Hippocampal formation (tissue), 2 donors: ENCODE measurements at places on chromosomes 6 and 20.

GRCh38 chr20:23515250-23515939 lies 24.5 kb downstream of the CST8 start:
- DNase-seq: no peak

DNA sequence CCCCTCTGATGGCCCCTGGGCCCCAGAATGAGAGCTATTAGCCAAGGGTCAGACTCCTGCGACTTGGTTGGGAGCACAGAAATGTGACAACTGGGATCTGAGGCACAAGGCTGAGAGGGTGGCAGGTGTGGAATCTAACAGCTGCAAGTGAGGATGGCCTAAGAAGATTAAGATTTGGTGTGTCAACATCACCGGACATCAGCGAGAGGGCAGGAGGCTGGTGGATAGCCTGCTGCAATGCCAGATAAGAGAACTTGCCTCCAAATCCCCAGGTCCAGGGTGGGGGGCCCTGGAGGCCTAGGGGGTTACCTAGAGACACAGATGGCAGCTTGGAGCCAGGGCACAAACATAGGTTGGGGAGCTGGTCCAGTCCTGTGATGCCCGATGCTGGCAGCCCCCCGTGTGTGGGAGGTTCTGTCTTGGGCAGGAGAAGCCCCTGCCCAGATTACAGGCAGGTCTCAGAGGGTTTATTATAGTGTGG lies 155.8 kb downstream of the GRM4 start:
- DNase-seq: no peak

DNA sequence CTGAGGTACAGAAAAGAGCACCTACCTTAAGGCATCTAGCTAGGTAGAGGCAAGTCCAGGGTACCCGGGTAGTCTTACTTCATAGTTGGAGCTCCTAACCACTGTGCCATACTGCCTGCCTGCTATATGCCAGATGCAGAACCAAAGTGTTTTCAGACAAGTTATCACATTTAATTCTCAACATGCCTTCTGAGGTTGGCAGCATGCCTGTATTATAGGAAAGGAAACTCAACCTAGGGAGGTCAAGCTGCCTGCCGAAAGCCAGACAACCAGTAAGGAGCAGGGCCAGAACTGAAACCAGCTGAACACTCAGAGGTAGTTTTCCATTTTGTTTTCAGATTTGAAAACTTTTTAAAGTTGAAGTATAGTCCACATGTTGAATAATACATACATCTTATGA lies 5.4 kb downstream of the CTNNBL1 start:
- DNase-seq: no peak

- no peak for DNase-seq
Measured at GRCh38 chr6:143251288-143251687, 190.6 kb downstream of the AIG1 start.

DNA sequence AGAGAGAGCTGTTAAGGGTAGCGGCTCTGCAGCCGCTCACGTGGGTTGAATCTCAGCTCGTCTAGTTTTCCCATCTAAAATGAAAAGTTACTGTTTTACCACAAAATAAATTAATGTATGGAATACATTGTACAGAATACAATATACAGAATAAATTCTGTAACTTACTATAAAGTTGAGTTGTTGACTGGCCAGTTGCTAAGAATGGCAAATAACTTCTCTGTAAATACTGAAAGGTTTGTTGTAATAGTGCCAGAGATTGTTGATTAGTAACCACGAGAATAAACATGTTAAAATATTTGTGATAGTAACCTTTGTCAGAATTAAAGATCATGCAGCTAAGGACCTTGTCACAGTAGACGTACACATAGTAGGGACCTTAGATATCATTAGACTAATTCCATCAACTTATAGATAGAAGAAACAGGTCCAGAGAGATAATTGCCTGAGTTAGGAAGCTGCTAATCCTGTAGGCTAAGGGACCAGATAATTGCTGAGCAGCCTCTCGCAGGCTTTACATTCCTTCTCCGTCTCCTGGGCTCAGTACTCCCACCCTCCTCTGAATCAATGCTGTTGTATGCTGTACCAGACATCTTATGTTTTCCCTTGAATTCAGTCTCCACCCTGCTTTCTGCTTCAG lies 544 bp upstream of the NRM start:
- DNase-seq: no peak

- DNase-seq: no peak
Measured at GRCh38 chr6:93235775-93236174, 183.6 kb downstream of the EPHA7 start.

GRCh38 chr6:96948631-96949030 lies 24.1 kb downstream of the KLHL32 start:
- no peak for DNase-seq

DNA sequence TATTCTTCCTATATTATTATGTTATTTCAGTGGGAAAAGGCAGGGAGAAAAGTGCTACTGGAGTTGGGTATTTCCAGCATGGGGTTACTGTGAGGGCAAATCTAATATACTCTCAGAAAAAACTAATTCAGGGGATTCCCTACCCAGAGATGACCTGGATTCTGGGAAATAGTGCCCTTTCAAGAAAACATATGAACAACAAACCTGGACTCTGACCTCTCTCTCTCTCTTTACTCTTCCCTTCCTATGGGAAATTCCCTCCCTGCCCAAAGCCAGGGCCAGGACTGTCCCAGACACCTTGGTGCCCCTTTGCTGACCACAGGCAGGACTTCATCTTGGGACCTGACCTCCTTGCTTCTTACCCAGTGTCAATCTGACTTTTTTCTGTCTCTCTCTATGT lies 1.6 kb upstream of the UBD start:
- DNase-seq: no peak

DNA sequence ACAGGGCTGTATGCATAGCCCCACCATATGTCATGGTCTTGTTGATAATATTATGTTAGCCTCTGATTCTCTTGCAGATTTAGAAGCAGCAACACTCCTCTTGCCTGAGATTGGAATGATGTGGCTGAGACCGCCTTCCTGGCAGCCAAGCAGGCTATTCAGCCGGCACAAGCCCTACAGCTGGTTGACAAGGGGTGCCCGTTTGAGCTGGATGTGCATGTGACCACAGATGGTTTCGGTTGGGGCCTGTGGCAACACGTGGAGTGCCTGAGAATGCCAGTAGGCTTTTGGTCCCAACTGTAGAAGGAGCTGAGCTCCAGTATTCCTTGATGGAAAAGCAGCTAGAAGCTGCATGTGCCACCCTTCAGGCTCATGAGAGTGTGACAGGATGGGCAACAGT lies 303.6 kb upstream of the POU3F2 start:
- no peak for DNase-seq

DNA sequence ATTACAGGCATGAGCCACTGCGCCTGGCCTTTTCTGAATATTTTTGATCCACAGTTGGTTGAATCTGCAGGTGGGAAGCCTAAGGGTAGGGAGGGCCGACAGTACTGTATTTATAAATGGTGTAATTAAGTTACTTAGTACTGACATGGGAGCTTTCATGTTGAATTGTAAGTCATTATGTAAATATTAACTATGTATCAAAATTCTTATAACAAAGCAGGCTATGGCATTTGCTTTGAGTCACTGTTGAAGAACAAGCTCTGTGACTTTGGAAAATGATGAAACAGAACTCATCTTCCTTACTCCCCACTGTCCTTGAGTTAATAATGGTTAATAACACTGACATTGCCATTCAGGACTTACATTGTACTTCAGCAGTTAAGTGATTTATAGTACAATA lies 63.0 kb upstream of the TXNDC5 start:
- DNase-seq: no peak

DNA sequence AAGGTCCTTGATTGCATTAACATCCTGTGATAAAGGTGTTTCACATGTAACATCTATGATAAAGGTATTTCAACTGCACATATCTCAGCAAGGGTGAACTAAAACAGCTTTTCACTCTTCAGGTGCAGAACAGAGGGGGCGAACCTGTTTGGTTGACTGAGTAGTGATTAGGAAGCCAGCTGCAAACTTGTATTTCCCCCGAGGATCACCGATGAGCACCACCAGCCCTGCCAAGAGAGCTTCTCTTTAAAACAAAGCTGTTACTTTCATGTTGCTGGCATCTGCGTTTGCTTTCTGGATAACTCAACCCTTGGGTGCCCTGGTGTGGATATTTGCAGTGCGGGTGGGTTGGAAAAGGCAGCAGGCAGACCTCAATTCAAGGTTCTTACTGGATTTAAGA lies 39.6 kb downstream of the JAG1 start:
- DNase-seq: no peak

DNA sequence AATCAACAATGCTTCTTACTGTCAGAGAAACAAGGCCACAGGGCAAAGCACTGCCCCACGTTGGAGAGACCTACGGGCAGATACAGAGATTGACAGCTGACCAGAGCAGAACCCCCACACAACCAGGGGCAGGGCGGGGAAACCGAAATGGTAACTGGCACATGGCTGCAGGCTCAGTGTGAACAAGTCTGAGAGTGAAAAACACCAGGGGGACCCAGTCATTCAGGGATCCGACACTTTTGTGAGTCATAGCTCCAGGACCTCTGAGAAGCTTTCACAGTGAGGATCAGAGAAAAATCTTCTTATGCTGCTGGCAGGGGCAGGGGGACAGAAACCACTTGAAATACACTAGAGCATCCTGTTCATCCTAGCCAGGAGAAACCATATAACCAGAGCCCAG lies 254.2 kb downstream of the C6orf118 start:
- DNase-seq: no peak

GRCh38 chr6:32974016-32974333 lies 5.6 kb downstream of the BRD2 start:
- DNase-seq: no peak

DNA sequence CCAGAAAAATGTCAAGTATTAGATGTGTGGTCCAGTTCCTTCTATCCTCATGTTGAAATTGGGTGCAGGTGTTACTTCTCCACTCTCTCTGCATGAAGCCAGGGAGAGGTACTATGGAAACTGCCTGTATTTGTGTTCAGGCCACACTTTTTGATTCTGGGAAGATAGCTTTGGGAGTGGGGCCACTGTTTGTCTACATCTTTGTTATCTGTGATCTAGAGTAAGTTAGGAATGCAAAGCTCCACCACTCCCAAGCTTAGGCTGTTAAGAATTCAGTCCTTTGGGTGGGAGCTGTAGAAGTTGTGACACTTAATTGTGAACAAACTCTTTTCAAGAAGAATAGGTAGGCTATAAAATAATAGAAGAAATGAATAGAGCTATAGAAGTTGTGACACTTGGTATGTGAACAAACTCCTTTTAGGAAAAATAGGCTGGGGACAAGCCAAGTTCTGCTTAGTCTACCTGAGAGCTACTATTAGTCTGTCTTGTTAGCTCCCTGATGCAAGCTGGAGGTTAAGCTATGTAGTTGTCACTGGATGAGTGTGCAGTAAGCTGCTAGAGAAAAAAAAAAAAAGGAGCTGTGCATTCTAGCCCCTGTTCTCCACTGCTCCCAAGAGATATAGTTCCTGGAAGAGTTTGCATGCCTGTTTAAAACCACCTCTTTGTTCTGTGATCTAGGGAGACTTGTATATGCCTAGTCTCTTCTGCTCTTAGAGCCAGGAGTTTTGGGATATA lies 7.1 kb upstream of the GFRAL start:
- no peak for DNase-seq

GRCh38 chr6:1609041-1609647 lies 571 bp upstream of the FOXC1 start:
- DNase-seq: no peak

GRCh38 chr6:15536198-15536955 lies 126.5 kb downstream of the DTNBP1 start:
- DNase-seq: no peak

DNA sequence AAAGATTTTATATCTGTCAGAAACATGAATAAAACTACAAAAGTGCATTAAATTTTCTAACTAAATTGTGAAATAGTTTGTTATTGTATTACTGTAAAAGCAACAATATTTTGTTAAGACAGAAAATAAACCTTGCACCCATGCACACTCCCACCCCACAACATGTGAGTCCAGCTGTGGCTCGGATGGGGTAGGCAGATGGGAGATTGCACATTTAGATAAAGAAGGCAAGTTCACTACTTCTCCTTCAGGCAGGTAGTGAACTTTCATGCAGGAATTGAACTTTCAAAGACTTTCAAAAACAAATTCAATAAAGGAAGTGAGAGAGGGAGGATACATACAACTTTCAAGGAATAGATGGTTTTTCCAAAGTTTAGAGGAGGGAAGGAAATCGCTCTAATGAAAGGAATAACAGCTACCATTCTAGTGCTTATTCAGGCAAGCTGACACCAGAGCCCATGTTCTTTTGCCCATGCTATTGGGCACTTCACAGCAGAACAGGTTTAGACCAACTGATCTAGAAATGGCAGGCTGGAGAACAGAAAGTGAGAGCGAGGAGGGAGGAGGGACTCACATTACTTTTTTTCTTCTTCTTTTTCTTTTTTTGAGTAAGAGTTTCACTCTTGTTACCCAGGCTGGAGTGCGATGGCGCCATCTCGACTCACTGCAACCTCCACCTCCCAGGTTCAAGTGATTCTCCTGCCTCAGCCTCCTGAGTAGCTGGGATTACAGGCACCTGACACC lies 28.5 kb downstream of the SF3B5 start:
- DNase-seq: no peak

DNA sequence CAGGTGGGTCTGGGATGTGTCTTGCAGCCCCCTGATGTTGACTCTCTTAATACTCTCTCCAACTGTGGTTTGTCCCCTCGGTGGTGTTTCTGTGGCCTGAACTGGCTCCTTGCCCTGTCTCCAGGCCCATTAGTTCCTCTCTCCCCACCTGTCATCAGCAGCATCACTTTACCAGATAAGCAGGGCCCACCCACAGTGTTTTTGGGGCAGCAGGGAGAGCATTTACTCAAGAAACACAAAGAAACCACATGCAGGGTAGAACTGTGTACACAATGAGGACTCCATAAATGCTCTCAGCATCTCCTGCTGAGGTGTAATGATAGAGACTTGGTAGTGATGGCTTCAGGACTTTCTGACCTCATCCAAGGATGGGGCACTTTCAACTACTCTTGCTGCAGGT lies 20.2 kb upstream of the MRPS18A start:
- DNase-seq: no peak

DNA sequence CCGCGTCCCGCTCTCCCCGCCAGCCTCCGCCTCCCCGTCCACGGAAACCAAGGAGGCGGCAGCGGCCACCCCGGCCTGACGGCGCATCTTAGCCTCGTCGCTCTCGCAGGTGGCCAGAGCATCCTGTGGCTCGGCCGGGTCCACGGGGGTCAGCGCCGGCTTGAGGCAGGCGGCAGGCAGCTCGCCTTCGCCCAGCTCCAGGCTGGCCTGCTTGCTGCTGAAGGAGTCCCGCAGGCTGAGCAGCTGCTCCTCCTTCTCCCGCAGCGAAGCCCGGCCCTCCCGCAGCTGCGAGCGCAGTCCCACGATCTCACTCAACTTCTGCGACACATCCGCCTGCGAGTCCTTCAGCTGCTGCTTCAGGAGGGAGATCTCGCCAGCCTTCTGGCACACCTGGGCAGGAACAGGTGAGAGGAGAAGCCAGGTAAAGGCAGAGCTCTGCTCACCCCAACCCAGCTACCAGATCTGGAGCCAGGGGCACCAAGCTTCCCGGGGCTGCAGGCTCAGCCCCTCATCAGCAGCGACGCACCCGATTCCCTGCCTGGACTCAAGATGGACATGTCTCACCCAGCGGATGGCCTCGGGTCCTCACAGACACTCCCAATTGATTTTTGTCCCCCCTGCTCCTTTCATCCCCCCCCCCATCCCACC lies 5.2 kb upstream of the FASTKD5 start:
- no peak for DNase-seq
